ENCODE measurements at places on chromosomes 12 and 14.

DNA sequence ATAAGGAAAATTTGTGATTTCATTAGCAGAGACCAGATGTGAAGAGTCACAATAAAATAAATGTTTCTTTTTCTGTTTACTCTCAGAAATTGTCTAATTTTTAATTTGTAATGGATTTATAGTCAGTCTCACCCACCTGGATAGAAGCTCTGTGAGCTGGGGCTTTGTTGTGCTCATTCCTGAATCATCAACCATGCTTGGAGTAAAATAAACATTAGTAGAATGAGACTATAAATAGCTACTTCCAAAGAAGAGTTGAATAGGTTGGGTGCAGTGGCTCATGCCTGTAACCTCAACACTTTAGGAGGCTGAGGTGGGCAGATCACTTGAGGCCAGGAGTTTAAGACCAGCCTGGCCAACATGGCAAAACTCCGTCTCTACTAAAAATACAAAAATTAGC is 185.3 kb upstream of the FBXO33 start:
- DNase-seq: peak; percentile 19

GRCh38 chr12:29032446-29032845 is 116.6 kb upstream of the FAR2 start:
- DNase-seq: no peak

DNA sequence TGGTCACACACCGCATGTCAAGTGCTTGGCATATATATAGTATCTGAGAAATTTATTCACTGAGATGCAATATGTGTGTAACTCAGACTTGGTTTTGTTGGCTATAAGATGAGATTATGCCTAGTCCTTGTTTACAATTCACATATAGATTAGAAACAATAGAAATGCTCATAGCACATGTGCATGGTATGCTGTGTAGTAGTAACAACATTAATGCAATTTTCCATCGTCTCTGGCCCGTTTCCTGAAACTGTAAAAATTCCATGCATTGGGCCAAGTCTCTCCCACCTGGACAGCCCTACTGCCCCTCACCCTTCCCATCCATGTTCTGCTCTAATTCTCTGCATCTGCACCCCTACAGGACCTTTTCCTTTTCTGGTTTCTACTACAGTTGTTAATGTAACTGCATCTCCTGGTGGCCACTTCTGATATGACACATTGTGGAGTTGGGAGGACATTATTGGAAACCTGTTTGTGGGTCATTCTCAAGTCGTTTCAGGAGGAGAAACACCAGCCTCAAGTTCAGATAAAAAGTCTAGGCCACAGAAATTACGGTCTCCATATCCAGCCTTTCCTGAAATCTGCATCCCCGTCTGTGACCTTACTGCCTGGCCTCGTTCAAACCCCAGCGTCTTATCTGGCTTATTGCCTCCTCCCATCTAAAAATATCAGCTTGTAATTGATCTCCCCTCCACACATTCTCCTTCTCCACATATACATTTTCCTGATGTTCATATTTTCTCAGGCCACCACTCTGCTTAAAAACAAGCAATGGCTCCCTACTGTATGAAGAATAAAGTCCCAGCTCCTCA is 37.5 kb downstream of the EMP1 start:
- DNase-seq: peak; percentile 69

DNA sequence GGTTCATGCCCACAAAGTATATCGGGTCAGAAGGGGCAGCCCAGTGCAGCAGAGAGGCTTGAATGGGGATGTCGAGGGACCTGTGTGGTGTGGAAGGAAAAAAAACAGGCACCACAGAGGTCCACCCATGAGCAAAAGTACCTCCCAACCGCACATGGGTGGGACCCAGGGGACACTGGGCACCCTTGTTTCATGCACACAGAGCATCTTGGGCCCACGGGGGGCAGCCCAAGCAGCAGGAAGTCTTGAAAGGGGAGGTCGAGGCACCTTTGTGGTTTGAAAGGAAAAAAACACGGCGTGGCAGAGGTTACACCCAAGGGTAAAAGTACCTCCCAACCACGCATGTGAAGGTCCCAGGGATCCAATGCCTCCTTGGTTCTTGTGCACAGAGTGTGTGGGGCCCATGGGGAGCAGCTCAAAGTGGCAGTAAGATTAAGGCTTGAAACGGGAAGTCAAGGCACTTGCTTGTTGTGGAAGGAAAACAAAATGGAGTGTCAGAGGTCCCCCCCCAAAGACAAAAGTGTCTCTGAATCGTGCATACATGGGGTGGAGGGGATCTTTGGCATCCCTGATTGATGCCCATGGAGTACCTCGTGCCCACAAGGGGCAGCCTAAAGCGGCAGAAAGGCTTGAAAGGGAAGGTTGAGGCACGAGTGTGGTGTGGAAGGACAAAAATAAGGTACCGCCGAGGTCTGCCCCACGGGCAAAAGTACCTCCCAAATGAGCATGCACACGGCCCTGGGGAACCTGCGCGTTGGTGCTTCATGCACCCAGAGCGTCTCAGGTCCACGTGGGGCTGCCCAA is 575.5 kb downstream of the ALG10 start:
- DNase-seq: no peak

- DNase-seq: no peak
Measured at GRCh38 chr12:120760349-120761254, 35.0 kb downstream of the ACADS start.

DNA sequence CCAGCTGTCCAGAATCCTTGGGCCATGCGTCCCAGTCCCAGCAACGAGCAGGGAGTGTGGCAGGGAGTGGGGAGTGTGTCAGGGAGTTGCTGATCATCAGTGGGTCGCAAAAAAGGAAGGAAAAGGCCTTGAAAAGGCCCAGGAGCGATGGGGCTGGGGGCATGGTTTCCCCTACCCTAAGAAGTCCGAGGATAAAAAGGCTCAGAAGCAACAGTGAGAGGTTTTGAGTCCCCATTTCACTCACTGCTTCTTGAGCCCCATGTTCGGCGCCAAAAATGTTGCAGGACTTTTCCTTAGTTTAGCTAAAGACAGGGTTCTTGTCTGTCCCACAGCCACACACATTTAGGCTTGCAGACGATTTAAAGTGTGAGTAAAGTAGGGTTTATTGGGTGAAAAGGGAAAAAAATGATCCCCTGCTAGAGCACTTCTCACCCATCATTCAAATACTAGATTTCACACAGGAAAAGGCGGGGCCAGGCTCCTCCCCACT is 189.5 kb downstream of the KCNC2 start:
- no peak for DNase-seq

- no peak for DNase-seq
Measured at GRCh38 chr14:73958591-73958990, 8.5 kb downstream of the COQ6 start.

GRCh38 chr12:127161466-127161865 is 1105.5 kb upstream of the TMEM132C start:
- no peak for DNase-seq

- DNase-seq: no peak
Measured at GRCh38 chr14:105250986-105251385, 2.7 kb downstream of the BTBD6 start.

GRCh38 chr12:93425736-93426411 is 15.9 kb downstream of the UBE2N start:
- no peak for DNase-seq

- DNase-seq: peak; percentile 37
Measured at GRCh38 chr12:55906056-55906455, 21.6 kb downstream of the PYM1 start.

DNA sequence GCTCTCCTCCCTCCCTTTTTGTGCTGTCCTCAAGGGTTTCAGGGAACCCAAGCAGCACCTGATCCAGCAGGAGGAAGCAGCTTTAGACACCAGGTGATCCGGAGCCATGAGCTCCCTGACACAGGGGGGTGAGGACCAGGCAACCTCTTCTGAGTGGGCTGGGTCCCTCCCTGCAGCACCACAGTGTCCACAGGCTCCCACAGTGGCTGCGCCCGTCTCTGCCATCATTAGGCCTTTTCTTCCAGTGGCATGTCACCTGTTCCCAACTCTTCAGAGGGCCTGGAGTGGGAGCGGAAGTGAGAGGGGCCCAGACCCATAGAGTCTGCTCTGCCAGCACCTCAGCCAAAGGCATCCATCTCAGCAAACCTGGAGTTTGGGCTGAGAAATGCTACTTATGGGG is 421 bp upstream of the KRT76 start:
- no peak for DNase-seq

GRCh38 chr14:102362084-102362483 is 606 bp downstream of the CINP start:
- DNase-seq: peak; percentile 8

DNA sequence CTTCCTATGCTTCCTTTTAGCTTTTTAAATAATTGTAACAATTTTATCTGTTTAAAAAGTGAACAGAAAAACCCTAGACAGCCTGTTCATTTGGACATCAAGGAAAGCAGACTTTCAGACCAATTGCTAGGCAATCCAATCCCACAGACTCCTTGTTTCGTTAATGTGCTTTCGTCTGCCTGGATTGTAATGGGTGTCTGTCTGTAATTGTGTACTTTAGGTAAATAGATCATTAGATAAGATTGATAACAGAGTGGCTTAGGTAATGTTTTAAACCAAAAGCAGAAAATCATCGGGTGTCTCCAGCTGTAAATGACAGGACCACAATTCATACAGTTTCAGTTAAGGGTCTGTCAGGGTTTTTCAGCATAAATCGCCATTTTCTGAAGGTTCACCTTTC is 19.6 kb downstream of the CCDC60 start:
- no peak for DNase-seq

DNA sequence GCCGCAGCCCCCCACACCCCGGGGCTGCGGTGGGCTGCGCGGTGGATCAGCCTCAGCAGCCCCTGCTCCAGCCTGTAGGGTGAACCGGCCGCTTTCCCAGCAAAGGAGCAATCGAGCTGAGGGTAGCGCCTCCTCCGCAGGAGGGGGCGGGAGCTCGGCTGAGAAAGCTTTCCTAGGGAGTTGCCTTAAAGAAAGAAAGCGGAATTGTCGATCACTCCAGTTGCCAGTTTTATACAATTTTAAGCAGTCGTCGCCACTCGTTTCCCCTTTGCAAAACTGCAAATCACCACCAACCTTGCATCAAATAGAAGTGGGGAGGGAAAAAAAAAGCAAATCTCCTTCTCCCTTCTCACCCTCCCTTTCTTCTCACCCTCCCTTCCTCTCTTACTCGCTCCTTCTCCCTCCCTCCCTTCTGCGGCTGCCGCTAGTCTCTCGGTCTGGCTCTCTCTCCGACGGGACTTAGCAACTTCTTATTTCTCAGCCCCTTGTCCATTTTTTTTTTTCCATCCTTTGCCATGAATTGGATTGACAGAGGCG is at the start of gene PDE3A:
TSS of gene PDE3A (plus strand) at position 424 of the 537 bp plus-strand sequence. CDS start 748 bp downstream, outside the sequence.
- peak; percentile 91 for DNase-seq

- peak; percentile 60 for DNase-seq
Measured at GRCh38 chr14:77849711-77850110, 49.8 kb downstream of the ADCK1 start.

DNA sequence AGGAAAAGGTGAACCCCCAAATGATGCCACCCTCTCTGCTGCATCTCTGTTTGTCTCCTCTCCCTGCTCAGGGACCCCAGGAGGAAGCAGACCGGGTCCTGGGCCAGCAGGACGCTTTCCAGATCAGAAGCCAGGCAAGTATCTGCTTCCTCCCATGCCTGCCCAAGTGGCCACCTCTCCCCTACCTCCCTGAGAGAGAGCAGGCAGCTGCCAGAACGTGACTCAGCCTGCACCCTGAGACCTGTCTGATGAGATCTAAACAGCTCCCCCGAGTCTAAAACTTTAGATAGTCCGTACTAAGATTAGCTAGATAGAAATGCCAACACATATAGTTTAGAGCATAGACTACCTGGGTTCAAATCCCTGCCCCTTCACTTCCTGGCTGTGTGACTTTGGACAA is 31.2 kb upstream of the OAS1 start:
- no peak for DNase-seq

GRCh38 chr14:28783664-28784063 is 17.1 kb downstream of the FOXG1 start:
- DNase-seq: no peak

DNA sequence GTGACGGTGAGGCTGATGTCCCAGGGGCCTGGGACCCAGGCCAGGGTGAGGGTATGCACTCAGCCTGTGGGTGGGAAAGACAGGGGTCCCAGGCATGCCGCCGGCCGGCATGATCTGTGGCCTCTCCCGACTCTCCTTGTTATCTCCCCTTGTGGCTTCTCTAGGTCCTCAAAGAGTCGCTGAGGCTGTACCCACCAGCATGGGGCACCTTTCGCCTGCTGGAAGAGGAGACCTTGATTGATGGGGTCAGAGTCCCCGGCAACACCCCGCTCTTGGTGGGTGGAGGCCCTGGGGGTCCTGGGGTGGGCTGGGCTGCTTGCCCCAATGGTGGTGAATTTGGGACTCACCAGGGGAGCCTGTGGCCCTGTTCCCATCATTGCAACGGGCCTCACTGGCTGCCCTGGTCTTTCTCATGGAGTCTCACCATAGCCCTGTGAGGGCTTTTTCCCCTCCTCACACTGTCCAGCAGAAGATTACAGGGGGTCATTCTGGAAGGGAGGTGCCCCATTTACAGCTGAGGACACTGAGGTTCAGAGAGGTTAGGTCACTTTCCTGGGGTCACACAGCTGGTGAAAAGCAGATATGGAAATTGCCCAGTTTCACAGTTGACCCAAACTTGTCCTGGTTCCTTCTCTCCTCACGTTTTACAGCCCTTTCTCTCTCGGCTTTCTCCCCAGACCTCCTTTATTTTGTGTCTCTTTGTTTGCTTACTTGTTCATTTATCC is 37.9 kb downstream of the CYP46A1 start:
- DNase-seq: no peak

DNA sequence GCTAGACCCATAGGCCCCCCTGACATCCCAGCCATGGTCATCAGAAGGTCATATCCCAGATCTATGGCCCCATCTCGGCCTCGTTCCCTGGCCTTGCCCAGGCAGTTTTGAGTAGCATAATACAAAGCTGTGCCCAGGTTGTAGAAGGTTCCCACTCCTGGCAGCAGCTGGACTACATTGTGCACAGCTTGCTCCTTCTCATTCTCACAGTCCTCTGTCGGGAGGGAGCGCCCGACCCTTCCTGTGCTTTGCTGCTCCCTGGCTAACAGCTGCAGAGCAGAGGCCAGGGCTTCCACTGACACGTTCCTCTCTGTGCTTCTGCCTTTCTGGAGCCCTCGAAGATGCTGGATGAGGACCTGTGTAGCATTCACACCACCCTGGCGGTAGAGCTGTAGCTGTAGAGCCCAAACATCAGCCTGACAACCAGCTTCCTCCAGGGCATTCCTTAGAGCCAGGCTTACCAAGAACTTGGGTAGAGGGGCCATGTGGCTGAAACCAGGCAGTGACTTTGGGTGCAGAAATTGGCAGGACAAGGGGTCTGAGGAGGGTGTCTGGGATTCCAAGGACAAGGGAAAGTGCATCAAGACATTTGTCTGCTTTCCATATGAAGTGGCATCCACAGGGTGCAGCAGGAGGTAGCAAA is 1.0 kb downstream of the APOF start:
- no peak for DNase-seq

DNA sequence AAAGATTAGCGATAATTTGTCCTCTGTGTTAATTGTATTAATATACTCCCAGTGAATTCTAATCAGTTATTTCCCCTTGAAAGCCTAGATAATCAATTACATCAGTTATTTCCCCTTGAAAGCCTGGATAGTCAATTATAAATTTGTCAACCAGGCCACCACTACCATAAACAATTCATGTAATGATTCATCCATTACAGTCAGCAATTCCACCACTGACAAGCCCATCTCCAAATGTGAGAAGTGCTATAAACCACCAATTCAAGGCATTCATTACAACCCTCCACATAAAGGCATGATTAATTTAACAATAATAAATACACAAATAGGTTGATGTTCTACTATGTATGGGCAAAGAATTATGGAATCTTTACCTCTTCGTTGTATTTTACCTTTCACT is 40.9 kb downstream of the INTS13 start:
- DNase-seq: no peak
